ENCODE measurements at places on chromosomes 3 and 15.

- DNase-seq, result no peak
Measured at GRCh38 chr3:49388289-49388820, 23.4 kb downstream of the RHOA start.

DNA sequence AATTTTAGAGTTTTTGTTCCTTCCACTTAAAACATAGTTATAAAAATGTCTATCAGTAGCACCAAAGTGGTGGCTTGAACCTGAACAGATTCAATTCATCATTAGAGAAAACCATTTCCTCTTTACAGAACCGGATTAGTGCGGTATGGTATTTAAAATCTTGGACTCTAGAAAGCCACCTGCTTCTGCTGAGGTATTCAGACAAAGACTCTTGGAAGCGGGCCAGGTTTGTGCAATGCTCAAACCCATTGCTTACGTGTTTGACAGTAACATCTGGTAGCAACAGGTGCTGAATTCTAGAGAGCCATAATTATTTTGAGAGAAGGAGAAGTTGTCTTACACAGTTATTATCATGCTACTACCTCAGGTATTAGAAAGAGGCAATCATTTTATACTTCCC is 290.5 kb downstream of the NAALADL2 start:
- no peak for DNase-seq

GRCh38 chr15:42695527-42696071 is 41.3 kb downstream of the CDAN1 start:
- DNase-seq, result no peak

DNA sequence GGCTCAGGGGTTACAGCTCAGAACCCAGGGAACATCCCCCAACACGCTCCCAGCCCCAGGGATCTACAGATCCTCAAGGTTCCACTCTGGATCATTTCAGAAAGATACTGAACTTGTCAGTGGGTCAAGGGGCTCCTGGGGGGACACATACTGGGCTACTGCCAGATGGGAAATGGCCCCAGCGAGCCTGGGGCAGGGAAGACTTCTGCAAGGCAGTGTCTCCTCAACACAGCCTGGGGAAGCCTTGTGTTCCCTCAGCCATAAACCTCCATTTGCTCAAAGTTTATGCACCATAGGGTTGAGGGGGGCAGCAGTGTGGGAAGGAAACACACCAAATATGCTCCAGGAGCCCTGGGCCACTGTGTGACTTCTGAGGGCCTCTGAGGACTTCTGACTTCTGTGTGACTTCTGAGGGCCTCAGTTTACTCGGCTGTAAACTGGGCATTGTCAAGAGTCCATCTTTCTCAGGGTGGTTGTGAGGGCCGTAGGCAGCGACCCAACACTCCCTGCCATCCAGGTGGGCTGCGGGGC is 58.4 kb downstream of the IQSEC1 start:
- no peak for DNase-seq

- DNase-seq, result no peak
Measured at GRCh38 chr3:140166861-140167599, 232.0 kb downstream of the CLSTN2 start.

Data from activated CD8-positive, alpha-beta memory T cell treated with anti-CD3 and anti-CD28 coated beads for 24 hours (primary cell).